Activated CD4-positive, alpha-beta T cell treated with anti-CD3 and anti-CD28 coated beads for 36 hours (primary cell): ENCODE measurements at places on chromosomes 3 and 15. TPM values are rescaled to one million over a fixed set of nuclear protein-coding genes. Genes with fewer than 3 reads are reported as not detected.
A peak's percentile ranks its signal among the peaks of the same experiment; 100 is the strongest.

ALPK3 gene
- total RNA-seq, result 0.05 TPM

GRCh38 chr15:93862791-93863190 lies 368.6 kb upstream of the MCTP2 start:
- no peak for DNase-seq

APOD gene
- total RNA-seq, result not detected

KY gene
- not detected for total RNA-seq

NPAP1 gene
- total RNA-seq, result not detected

DNA sequence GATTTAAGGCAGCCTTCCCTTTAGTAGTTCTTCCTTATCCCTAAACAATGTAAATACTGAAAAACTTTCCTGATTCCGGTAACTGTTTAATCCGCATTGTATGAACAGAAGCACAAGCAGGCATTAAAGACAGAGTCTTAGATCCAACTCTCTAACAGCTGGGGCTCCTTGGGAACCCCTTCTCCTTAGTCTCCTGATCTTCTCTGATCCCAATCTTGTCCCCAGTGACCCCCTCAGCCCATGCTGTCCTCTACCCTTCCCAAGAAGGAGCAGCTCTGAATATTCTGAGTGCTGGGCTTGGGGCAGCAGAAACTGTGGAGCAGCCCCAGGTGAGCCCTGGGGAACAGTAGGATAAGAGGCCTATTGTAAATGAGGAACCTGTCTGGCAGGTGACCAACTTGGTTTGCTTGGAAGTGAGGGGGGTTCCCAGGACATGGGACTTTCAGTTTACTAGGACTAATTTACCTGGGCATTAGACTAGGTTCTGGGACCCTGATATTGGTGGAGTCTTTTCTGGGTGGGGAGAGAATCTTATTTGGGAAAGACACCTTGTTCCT lies 13.0 kb upstream of the SLC30A4 start:
- no peak for DNase-seq

DNA sequence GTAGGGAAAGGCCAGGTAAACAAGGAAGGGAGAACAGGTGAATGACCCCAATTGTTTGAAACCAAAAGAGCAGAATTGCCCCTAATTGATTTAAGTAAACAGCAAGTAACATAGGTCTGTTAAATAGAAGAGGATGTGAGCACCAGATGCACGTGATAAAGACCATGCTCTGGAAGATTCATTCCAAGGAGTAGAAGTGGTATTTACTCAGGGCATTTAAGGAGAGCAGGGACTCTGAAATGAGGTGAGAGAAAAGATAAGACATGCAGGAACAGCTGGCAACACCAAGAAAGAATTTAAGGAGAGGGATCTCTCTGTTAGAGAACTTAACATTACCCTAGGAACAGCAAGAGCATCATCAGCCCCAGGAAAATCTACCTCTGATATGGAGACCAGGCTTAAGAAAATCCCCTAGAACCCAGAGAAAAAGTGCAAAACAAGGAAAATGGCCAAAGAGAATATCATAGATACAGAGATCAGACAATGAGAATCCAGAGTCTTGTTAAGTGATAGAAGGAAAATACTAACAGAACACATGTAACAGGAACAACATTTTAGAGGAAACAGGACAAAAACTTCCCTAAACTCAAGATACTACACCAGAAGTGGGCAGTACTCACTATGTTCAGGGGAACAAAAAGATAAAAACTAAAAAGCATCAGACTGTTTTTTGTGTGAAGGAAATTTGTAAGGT lies 6.4 kb downstream of the NUDT16 start:
- DNase-seq, result no peak

SH3GL3 gene
- total RNA-seq, result not detected

- DNase-seq, result peak; percentile 68
Observed at GRCh38 chr3:31077021-31077601, 182.7 kb upstream of the GADL1 start.

GRCh38 chr3:165805946-165806561 lies 31.2 kb downstream of the BCHE start:
- DNase-seq, result no peak

DNA sequence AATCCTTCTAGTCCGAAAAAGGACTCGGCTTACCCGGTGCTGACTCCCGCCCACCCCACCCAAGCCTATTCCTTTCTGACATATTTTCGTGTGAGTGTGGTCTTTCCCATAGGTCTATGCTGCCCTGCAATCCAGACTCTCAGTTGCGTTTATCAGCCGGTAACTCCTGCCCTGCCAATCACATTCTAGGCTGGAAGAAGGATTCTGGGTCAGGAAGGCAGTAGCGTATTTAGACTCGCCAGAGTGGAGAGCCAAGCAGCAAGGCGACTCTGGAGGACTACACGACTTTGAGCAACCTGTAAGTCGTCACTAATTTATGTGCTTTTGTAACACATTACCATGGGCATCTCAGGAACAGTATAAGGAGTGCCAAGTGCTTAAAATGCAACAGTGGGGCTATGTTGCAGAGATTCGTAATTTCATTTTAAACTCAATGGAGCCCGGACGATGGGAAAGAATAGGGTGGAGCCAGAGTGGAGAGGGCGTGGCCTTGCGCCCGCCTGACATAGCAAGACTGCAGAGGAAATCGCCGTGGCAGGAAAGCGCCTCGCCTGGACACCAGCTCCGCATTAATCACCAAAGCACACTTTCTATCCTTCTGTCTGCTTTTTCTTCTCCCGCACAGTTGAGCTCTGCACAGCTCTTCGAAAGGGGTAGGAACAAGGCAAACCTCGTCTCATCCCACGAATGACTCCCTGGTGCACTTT lies 1044.2 kb downstream of the AGBL1 start:
- DNase-seq, result no peak

GRCh38 chr3:37622999-37623883 lies 238.4 kb upstream of the CTDSPL start:
- DNase-seq, result no peak

DNA sequence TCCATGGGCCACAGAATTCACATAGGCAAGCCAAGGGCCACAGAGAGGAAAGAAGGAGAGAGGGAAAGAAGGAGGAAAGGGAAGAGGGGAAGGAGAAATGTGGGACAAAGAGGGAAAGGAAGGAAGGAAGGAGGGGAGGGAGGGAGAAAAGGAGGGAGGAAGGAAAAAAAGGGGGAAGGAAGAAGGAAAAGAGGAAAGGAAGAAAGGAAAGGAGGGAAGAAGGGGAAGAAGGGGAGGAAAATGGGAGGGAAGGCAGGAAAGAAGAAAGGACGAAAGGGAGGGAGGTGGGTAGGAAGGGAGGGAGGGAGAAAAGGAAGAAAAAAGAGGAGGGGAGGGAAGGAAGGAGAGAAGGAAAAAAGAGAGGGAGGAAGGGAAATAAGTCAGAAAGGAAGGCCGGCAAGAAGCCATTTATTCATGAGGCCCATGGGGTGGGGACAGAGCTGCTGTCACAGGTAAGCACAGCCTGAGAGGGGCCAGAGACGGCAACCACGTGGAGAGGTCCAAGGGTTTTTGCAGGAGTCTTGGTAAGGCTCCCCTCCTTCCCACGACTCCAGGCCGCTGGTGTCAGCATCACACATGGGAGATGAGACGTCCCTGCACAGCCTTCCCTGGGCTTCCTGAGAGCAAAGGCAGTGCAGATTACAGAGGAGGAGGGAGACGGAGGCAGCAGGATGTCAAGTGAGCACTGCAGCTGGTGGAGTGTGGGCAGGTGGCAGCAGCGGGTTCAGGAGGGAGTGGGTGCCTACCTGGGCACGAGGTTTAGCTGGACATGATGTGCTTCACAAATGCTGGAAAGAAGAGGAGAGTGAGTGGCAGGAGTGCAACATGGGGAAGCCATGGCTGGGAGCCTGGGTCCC lies 5.5 kb downstream of the MYL3 start:
- DNase-seq, result peak; percentile 2

- DNase-seq, result no peak
Observed at GRCh38 chr15:67504796-67505195, 16.1 kb upstream of the C15orf61 start.

GRCh38 chr3:25462495-25462894 lies 34.4 kb downstream of the RARB start:
- no peak for DNase-seq

LRRK1 gene
- total RNA-seq, result 0.73 TPM

DNA sequence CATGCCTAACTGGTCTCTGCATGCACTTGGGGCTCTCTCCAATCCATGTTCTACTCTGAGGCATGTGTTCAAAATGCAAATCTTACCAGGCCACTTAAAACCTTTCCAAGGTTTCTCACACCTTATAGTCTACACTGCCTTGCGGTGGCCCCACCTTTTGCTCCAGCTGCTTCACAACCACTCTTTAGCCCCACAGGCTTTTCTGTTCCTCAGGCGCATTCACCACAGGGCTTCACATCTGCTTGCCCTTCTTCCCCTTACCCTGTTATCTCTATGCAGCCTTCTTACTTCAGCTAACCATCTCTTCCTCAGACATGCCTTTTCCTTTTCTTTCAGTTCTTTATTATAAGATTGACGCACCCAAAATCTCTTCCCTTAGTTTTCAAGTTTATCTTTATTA lies 37.8 kb downstream of the MINDY4B start:
- DNase-seq, result no peak

CRABP1 gene
- 0.96 TPM for total RNA-seq

- DNase-seq, result no peak
Observed at GRCh38 chr15:98887976-98888375, 119.6 kb downstream of the PGPEP1L start.

TGM4 gene
- total RNA-seq, result not detected

DNA sequence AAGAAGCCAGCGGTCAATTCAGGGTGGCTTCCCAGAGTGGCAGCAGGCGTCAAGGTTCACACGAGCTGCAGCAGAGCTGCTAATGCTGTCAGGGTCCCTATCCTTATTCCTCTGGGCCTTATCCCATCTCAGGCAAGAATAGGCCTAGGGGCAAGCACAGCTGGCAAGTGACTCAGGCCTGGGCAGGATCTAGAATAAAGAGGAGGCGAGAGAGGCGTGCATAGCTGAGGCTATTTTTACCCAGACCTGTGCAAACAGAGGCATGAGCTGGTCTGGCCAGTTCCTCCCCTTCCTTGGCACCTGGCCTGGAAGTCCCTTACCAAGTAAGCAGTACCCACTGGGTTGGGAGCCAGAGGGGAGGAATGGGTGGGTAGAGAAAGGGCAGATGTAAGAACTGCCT lies 12.2 kb upstream of the VIPR1 start:
- DNase-seq, result no peak

TM4SF4 gene
- not detected for total RNA-seq

GOLGA8S gene
- total RNA-seq, result not detected

COL6A6 gene
- total RNA-seq, result not detected

DNA sequence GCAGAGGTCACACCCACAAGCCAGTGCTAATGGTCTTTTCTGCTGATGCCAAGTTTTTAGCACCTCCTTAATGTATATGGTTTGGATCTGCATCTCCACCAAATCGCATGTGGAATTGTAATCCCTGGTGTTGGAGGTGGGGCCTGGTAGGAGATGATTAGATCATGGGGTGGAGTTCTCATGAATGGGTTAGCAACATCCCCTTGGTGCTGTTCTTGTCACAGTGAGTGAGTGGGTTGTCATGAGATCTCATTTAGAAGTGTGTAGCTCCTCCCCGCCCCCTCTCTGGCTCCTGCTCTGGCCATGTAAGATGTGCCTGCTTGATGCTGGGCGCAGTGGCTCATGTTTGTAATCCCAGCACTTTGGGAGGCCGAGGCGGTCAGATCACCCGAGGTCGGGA lies 37.3 kb upstream of the KLHL6 start:
- peak; percentile 27 for DNase-seq

DNA sequence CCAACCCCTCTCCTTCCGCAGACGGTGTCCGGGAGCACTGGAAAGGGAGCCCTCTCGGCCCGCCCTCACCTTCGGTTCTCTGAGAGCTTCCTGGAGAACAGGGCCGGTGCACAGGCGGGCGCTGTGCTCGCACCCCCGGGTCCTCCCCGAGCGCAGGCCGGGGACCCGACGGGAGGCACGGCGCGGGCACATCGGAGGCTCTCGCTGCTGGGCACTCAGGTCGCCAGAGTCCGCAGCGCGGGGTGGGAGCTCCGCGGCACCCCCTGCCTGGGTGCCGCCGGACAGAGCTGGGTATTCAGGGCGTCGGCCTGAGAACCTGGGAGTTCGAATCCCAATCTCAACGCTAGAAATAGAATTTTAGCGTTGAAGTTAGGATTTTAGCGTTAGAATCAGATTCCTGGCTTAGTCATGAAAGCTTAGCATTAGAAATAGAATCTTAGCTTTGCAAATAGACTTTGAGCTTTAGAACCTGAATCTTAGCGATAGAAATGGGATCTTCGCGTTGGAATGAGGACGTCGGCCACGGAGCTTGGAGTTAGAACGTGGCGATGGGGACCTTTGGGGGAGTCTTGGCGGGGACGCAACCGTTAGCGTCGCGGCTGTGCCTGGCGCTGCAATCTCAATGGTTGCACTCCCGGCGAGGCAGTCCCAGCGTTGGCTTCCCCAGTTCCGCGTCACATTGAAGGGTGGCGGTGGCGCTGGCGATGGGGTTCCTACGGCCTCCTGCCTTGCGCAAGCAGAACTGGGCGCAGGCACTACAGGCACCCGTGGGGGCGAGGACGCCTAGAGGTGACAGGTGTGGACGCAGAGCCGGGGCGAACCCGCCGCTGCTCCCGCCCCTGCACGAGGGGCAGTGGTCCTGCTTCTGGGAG lies 549 bp downstream of the TRH start:
- DNase-seq, result peak; percentile 45

GABRR3 gene
- not detected for total RNA-seq

DNA sequence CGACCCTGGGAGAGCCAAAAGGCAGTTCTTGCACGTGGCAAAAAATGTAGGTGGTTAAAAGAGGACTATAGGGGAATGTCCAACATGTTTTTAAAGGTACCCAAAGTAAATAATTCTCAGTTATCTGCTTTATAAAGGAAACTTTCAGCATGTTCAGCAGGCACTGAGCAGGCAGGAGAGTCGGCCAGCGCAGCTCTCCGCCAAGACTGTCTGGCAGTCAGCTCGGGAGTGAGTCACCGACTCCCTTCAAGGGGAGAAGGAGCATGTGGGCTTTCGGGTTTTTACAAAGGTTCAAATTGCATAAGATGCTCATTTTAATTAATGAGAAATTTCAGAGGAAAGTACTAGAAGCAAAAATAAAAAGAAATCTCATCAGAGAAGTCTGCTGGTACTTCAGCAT lies 7.0 kb downstream of the GABRA5 start:
- DNase-seq, result no peak

DNA sequence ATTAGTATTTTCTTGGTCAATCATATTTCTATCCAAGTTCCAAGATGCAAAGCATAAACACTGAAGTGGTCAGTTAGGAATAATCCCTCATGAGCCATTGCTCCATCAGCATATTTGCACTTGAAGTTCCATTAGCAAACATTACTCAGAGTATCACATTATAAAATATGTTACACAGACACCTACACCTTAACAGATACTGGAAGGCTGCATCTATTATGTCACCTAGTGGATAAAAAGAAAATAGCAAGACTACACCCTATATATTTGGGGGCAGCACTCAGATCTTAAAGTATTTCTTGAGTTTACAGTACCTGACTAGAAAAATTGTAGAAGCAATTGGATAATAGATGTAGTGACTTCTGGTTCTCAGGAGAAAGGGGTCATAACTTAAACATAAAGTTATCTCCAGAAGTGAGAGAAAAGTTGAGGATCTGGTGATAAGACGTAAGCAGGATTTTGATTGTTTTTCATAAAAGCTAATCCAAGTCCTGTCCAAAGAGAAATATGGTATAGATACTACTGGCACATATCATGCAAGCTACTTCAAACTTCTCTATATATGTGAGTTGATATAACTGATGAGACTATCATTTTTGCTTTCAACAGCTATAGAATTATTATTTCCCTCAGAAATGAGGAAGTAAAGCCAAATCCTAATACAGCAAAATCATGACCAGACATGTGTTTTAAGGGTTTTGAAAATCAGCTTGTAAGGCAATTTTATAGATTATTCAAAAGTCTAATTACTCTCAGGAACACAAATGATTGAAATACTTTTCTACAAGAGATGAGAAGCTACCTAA lies 422.2 kb downstream of the GBE1 start:
- no peak for DNase-seq

GRCh38 chr3:175430983-175431773 lies 572.0 kb downstream of the NAALADL2 start:
- DNase-seq, result no peak

OCA2 gene
- not detected for total RNA-seq
